ENCODE measurements at places on chromosomes 7 and 10. TPM values are rescaled to one million over a fixed set of nuclear protein-coding genes. Genes with fewer than 3 reads are reported as not detected.

Gene PRF1
- total RNA-seq, result 2.7 TPM

Gene AHR
- 38.4 TPM for total RNA-seq

Gene ARL5B
- 15.2 TPM for total RNA-seq

Gene MCM7
- 62.1 TPM for total RNA-seq
